PC-3 (cell line): ENCODE measurements at places on chromosomes 2 and 18. TPM values are rescaled to one million over a fixed set of nuclear protein-coding genes. Genes with fewer than 3 reads are reported as not detected.

DNA sequence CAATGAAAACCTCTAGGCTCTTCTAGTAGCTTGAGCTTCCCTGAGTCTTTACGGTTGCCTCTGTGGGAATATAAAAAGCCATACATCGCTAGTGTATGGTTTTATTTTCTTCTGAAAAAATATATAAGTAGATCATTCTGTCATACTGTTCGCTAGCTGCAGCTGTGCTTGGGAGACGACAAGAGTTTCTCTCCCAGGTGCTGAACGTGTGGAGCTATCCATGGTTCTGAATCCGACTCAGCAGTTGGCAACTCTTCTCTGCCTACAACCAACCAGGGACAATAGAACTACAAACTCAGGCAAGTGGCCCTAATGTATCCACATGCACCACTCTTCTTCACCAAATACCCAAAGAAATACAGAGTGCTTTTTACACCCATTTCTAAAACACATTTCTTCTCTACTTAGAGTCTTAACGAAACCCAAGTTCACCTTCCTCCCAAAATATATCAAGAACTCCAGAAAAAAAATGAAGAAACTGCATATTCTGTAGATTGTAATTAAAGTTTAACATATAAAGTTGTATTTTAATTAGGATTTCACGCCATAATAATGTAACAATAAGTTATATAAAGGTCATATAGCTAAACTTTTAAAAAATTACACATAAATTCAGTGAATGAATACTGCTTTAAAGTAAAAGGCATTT lies 2.2 kb upstream of the KCNH7 start:
- DNase-seq, result peak; percentile 74

DNA sequence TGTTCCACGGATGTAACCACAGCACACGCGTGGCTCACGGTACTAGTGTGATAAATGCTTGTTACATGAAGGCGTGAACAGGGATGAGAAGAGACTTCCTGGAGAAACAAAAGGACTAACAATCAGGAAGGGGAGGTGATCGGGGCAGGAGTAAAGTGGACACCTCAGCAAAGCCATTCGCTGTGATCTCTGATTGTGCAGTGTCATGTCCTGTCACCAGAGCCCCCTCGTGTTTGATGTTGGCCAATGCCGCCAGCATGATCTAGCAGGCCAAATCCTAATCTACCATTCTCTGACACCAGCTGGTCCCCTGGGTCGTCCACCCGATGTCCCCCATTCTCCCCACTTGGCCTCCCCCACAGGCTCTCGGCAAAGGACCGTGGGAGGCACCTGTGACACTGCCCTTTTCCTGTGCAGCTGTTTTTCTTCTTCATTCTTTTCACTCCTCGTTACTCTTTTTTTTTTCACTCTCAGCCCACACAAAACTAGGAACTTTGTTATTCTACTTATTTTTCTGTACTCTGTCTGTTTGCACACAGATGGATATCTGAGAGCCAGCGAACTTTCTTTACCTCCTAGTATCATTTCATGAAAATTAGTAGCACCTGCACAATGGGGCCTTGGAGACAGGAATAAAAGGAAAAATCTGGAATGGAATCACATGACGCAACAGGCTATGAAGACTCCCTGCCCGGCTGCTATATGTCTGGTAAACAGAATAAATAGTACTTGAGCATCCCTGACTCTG lies 146.8 kb downstream of the TGIF1 start:
- DNase-seq, result peak; percentile 44

- DNase-seq, result no peak
Measured at GRCh38 chr2:208618220-208618619, 211.6 kb downstream of the PTH2R start.

DNA sequence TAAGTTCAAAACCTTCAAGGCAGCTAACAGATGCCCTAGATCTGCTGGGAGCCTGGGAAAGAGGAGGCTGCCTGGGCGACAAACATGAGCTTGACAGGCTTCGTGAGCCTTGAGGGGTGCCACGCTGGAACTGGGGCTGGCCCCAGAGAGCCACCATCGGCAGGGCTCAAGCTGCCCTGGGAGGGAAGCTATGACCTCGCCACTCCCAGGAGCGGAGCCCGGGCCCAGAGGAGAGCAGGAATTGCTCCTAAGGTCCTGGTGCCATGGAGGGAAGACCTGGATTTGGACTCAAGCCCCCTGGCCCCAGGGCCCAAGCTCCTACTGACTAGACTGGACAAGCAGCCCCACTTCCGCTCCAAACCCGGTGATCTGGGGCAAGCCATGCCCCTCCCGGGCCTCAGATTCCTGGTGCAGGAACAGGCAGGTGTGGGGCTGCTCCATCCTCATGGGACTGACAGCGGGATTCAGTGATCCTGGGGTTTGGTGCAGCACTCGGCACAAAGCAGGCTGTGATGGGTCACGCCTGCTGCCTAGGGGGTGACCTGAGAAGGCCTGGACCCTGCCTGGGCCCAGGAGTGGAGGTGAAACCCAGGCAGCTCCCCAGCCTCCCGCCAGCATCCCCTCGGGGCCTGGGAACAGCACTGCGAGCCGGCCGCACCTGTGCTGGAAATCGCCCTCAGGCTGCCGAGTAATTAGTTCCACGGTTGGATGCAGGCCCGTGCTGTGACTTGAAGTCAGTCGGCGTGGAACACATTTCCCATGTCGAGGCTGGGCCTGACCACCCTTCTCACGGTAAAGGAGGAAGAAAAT lies 246.9 kb downstream of the NDUFA10 start:
- DNase-seq, result no peak

DNA sequence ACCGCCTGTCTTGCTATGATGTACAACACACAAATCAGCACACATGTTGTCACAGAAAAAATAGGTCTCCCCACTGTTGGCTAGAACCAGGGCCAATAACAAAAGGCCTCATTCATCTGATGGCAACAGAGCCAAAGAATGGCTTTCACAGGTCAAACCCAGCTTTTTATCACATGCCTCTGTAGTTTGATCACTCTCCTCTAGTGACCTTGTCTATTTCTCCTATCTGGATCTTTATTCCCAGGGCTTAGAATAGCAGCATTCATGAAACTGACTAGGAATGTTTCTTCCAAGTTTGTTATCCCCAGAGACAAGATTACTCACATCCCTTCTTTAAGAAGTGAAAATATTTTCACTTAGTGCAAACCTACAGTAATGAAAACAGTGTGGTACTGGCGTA lies 285.8 kb upstream of the GYPC start:
- DNase-seq, result no peak

DNA sequence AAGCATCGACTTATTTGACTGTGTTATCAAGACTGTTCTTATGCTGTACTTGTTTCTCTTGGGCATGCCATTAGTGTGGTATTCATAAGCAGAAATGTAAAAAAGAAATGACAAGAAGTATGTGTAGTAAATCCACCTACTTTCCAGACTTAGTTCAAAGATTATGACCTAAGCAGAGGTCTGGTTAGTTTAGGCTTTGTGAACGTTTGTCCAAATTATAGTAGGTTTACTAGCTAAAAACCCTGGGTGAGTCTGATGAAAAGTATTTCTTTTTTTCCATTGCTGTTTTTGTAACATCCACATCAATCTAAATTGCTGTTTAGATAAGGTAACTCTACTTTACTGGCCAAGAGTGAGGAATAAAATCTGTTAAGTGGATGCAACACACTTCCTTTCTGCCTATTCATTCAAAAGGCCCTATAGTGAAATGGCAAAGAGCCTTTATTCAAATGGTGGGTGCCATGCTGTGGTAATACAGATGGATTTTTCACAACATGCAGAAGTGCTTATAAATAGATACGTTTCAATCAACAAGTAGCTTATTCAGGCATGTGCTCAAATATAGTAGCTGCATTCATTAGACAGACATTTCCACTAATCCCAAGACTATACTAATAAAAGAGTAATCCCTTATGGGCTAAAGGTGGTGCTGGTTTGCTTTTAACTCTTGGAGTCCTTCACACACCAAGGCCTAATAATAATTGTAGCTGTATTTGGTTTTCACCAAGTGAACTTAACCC lies 122.5 kb upstream of the LTBP1 start:
- no peak for DNase-seq

- no peak for DNase-seq
Measured at GRCh38 chr2:142937347-142937746, 59.9 kb downstream of the KYNU start.

DNA sequence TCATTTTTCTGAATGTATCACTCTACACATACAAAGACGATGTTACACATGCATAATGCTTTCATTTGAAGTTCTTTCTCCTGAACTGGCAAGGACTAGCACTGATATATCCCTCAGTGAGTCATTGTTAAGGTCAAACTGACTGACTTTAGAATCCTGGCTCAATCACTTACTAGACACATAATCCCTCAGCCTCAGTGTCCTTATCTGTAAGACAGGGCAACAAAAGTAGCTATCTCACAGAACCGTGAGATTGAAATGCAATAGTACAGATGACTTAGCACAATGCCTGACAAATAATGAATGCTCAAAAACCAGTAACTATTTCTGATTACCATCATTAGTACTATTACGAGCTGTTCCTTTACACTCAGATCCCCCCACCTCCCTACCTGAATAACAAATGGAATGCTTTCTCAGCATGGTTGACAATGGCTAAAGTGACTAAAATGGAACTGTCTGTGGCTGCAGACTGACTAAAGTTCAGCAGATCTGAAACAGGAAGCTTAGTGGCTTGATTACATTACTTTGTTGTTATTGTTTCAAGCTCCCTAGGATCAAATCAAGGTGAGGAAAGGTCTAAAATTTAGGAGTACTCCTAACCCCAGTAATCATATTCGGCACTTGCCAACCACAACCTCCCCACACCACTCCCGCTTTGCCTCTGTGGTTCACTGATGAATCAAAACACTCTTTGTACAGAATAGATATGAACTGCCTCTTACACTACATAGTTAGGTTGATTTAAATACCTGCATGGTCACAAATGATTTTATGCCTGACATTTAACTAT lies 35.8 kb upstream of the CACNB4 start:
- DNase-seq, result no peak

DNA sequence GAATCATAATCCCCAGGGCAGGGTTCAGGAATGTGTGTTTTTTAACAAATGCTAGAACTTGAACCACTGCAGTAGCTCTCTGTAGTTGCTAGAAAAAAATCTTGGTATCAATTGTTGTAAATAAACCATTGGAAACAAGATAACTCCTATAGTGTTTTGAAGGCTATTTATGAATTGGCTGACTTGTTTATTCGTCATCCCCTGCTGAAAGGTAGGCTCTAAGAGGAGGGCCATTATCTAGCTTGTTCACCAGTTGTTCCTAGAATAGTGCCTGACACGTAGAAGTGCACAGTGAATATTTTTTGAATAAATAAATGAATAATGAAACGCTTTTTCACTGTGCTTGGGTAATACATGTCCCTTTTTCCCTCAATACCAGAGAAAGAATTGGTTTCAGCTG lies 211.4 kb downstream of the BABAM2 start:
- DNase-seq, result no peak

- DNase-seq, result peak; percentile 11
Measured at GRCh38 chr2:172340394-172340793, 87.0 kb upstream of the ITGA6 start.

GRCh38 chr2:10513201-10513600 lies 65.1 kb upstream of the ODC1 start:
- DNase-seq, result no peak

DNA sequence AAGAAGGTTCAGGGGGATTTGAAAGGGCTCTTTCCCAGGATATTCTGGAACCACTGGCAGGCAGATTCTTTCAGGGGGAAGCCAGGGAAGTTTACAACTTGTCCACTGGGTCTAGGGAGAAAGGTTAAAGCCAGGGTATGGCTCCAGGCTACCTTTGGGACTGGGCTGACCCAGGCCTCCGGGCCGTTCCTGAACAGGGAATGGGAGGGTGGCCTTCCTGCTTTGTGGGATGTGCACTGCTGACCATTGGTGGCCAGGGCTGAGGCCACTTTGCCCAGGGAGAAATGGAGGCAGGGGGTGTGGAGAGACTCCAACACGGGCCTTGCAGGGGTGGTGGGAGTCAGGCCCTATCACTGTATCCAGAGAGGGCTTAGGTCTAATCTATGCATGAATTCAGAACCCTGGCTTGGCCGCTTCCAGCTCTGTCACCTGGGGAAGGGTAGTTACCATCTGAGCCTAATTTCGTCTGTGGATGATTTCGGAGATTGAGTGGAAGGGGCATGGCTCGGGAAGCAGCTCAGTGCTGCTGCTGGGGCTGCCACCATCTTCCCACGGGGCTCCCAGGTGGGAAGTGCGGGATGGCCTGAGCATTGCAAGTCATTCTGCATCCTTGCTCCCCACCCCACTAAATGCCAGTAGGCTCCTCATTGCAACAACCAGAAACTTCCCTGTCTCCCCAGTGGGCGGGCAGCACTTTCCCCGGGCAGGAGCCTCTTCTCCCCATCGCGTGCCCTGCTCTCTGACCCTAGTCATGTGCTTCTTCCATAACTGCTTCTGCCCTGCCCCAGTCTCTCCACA lies 57.1 kb upstream of the OTOF start:
- no peak for DNase-seq

DNA sequence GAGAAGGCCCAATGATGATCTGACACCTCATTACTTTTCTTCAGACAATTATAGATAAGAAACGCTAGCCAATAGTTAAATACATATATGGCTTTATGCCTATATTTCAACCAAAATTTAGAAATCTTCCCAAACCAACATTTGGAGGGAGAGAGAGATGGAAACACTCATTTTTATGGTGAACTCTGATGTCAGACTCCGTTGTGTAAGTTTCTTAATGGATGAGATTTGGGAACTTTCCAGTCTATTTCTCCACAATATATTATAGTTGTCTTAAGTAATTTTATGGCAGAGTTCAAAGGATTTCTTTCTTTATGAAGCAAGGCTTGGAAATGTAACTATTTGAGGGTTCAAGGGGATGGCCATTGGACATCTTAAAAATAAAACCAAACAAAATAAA lies 407.0 kb downstream of the DCC start:
- DNase-seq, result no peak

GRCh38 chr2:55030766-55031165 lies 19.5 kb downstream of the RTN4 start:
- no peak for DNase-seq

DNA sequence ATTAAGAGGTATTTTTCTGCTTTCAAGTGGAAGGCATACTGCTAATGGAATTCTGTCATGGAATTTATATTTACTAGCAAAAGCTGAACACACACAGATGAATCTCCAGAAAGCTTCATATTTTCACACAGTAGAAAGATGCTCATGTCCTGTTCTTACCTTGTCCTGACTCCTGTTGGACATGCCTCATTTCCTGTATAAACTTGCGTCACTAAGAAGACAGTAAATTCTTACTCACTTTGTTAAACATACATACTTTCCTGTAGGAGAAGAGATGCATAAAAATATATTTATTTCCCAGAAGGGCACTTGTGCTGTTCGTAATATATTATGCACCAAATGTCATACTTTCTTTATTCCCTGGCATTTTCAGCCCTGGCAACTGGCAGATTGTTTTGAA lies 238.3 kb upstream of the RASGRP3 start:
- DNase-seq, result peak; percentile 89

Gene LRPPRC
- total RNA-seq, result 94.8 and 113 TPM in 2 replicates

Gene FOXI3
- not detected in 2 replicates for total RNA-seq

Gene DSC2
- total RNA-seq, result 4.8 and 6.9 TPM in 2 replicates

Gene MORN2
- total RNA-seq, result 9.6 and 24.4 TPM in 2 replicates

Gene TMEM37
- 0.26 and 0.40 TPM in 2 replicates for total RNA-seq

Gene TIGD1
- 5.9 and 6.3 TPM in 2 replicates for total RNA-seq

Gene APOB
- total RNA-seq, result not detected in 2 replicates

Gene C1QL2
- not detected in 2 replicates for total RNA-seq
